Mononuclear cell (primary cell): ENCODE measurements at places on chromosomes 6 and 20. TPM values are rescaled to one million over a fixed set of nuclear protein-coding genes. Genes with fewer than 3 reads are reported as not detected.

ESR1 gene
- 0.63 TPM for total RNA-seq

MATN4 gene
- total RNA-seq: not detected

OR12D3 gene
- not detected for total RNA-seq

TENT5A gene
- 25.9 TPM for total RNA-seq

CCM2L gene
- total RNA-seq: 0.42 TPM

CD83 gene
- total RNA-seq: 366 TPM

COX7A2 gene
- 85.2 TPM for total RNA-seq

TUBB2B gene
- total RNA-seq: 0.84 TPM
